ENCODE measurements at places on chromosomes 1 and 21.

GRCh38 chr1:23481904-23482303 lies 2.1 kb downstream of the ASAP3 start:
- no peak for DNase-seq

DNA sequence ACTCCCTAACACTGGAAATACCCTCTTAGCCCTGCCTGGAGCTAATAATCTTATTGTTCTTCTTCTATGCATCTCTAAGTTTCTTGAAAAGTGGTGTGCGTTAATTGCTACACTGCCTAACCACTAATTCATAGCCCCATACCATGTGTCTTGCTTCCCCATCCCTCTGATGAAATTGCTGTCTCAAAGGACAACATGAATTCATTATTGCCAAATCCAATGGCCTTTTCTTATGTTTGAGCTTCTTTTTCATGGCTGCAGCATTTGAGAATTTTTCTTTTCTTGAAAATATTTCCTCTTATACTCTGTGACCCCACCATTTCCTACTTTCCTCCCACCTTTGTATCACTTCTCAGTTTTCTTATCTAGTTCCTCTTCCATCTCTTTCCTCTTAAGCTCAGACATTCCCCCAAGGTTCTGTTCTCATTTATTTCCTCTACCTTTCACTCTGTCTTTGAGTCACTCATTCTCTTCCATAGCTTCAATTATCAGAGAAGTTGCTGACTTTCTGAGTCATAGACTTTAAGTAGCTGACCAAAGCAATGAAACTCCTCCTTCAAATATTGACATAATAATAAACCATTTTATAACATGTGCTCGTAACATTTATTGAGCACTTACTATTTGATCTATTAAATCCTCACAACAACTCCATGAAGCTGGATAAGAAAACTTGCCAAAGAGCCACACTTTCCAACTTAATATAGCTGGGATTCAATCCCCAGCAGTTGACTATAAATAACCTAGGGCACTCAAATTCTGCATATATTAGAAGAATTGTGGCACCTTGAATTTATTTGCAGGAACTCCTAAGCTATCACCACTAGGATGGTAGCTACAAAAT lies 35.5 kb upstream of the ATP6V1G3 start:
- no peak for DNase-seq

- DNase-seq, result peak; percentile 60
Measured at GRCh38 chr1:64171797-64172281, 31.6 kb upstream of the UBE2U start.

DNA sequence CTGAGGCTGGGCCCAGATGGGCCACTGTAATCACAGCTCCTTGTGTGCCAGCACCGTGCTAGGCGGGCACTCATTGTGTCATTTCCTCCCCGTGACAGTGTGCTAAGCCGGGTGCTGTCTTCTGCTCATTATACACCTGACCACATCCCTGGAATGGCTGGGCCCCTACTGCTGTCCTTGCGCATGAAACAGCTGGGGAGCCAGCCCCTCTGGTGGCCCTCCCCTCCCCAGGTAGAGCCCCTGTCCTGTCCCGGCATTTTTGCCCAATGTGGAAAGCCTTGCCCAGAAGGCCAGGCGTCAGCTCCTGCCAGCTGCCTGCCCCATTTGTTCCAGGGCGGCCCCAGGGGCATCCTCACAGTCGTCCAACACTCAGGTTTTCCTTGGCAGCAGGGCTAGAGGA lies 107.4 kb upstream of the CASZ1 start:
- DNase-seq, result no peak

DNA sequence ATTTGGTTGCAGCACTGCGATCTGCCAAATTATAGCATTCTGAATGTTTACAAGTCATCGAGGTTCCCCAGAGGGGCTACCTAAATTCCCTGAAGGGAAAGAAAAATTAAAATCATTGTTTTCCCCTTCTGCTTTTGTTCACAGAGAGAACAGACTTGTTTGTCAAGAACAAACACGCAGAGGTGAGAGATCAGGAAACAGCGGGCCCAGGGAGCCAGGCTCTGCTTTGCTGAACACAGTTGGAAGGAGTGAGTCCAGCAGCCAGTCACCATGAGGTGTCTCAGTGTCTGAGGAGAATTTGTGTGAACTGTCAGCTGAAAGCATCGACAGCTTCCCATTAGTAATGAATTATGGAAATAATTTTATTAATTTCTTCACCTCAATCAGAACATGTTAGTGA lies 52.5 kb downstream of the RWDD3 start:
- DNase-seq, result no peak

- no peak for DNase-seq
Measured at GRCh38 chr1:37071829-37072228, 37.5 kb upstream of the GRIK3 start.

GRCh38 chr1:160006312-160006940 lies 25.4 kb downstream of the PIGM start:
- DNase-seq, result peak; percentile 65

DNA sequence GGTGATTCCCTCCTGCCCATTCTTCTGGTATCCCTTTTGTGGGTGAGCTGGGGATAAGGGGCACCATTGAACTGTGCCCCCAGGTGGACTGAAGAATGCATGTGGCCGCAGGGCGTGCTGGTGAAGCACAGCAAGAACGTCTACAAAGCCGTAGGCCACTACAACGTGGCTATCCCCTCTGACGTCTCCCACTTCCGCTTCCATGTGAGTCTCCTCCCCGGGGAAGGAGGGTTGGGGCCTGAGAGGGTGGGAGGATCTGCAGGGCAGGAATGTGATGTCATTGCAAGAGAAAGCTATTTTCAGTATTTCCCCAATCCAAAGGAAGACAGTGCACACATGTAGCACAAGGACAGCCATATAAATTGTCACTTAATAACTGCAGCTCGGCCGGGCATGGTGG lies 7.5 kb upstream of the KPNA6 start:
- DNase-seq, result peak; percentile 29

DNA sequence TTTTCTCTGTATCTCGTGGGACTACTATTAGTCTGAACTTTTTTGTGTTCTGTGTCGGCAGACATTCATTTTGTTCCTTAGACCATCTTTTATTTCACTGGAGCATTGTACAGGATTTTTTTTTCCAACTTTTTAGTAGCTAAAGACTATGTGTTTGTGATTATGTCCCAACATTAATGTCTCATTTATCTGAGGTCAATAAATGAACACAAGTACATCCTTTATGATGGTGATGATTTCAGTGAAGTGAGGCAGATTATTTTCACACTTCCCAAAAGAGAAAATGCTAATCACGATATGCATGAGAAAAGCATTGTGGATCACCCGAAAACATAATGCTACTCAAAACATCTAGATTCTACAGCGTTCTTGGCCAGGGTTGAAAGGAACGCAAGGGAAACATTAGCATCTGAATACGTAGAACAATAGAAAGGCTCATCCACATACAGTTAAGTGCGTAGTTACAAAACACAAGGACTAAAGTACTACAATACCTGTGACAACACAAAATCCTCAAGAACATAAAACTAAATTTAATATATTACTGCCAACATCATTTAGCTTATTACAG lies 981.7 kb upstream of the NCAM2 start:
- no peak for DNase-seq

DNA sequence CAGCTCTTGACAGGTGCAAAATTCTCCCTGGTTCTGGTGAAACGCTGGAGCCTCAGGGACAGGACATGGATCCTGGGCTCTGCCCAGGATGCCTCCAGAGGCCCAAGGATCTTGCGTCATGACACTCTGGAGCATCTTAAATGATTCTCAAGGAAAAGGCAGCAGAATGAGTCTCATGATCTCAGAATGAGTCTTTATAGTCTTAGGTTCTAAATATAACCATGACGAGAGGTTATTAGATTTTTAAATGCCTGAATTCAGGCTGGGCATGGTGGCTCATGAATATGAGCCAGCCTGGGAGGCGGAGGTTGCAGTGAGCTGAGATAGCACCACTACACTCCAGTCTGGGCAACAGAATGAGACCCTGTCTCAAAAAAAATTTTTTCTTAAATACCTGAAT lies 55.5 kb downstream of the ECE1 start:
- no peak for DNase-seq

- peak; percentile 20 for DNase-seq
Measured at GRCh38 chr21:27647921-27648320, 681.0 kb upstream of the ADAMTS5 start.

DNA sequence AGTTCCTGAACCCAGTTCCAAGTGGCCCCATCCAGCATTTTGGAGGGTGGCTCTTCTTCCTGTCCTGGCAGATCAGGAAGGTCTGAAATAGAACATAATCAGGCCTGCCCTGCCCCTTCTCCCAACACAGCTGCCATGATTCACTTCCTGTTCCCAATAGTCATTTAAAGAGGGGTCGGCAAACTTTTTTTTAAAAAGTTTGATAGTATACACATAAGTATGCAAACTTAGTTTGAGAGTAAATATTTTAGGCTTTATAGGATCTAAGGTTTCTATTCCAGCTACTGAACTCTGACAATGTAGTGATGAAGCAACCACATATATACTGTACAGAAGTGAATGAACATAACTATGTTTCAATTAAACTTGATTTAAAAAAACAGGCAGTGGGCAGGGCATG lies 66.4 kb downstream of the LUZP1 start:
- DNase-seq, result peak; percentile 59

DNA sequence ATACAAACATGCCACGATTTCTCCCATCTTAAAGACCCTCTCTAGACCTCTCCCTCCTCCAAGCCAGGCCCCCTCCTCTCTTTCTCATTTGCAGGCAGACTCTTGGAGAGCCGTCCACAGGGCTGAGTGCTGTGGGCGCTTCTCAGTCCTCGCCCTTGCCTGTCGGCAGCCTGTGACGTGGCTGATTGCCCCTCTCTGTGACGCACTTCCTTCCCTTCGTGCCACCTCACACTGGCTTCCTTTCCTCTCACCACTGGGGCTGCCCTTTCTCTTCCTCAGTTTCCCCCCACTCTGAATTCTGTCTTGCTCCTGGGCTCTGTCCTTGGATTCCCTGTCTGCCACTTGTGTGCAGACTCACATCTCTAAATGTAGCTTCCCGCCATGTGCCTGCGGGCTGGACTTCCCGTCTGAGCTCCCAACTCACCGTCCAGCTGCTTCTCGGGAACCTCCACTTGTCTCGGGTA lies 227.2 kb downstream of the CAMTA1 start:
- DNase-seq, result no peak

- DNase-seq, result no peak
Measured at GRCh38 chr1:160841079-160841478, 21.6 kb downstream of the CD244 start.

DNA sequence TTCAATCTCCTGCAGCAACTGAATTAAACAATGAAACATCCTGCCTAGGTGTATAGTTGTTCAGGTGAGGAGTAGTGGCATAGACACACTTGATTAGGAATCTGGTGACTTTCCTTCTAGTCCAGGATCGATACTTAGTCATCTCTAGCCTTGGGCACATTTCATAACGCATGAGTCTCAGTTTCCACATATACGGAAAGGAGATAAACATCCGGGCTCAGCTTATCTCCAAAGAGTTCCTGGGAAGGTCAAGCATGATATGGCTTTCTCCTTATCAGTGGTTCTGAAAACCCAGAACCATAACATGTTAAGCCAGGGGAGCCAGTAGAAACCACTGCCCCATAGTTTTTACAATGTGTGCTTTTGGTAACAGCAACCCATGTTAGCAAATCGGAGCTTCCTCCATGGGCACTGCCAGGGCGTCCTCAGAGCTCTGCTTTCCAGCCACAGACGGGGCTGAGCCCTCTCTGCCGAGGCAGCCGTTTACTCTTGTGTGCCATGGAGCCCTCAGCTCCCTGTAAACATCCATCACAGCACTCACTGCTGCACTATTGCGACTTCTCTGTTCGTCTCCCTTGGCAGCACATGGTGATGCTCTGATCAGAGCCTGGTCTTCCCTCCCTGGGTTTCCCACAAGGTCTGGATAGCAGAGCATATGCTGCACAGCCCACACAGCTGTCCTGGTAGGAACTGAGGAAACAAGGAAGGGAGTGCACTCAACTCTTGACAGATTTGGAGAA lies 34.6 kb downstream of the RUNX1 start:
- DNase-seq, result no peak

DNA sequence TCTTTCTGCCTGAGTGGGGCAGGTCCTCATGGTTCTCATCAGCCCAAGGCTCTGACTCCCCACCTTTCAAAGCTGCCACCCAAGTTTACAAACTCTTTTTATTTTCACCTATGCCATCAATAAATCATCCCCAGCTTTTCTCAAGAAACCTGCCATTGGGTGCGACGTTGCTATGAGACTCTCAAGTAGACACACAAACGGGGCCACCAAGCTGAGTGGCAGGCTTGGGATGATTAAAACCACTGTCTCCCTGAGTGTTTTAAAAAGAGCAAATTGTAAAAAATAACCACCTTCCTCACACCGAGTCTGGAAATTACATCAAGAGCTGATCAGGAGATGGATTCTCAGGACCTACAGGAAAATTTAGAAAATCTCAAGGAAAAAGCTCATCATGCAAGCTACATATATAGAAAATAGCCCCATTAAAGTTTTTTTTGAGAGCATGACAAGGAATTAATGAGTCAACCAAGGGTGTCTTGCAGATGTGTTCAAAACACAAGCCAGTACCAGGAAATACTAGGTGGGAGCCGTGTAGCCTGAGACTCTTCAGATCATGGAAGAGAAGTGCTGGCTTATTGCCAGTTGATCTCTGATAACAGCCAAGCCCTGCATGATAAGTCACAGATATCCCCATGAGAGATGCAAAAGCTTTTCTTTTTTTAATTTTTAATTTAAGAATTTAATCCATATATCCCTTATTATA lies 158.4 kb upstream of the BACE2 start:
- DNase-seq, result no peak

- no peak for DNase-seq
Measured at GRCh38 chr1:72938408-72938807, 656.1 kb upstream of the NEGR1 start.

GRCh38 chr1:213523781-213524398 lies 463.9 kb upstream of the PROX1 start:
- DNase-seq, result no peak

- DNase-seq, result no peak
Measured at GRCh38 chr1:183275322-183275721, 89.3 kb downstream of the LAMC2 start.

- no peak for DNase-seq
Measured at GRCh38 chr1:192628396-192629057, 7.4 kb upstream of the RGS13 start.

- peak; percentile 26 for DNase-seq
Measured at GRCh38 chr21:31731056-31731856, 662 bp downstream of the SCAF4 start.

GRCh38 chr1:182259968-182260367 lies 131.6 kb downstream of the GLUL start:
- DNase-seq, result no peak

- no peak for DNase-seq
Measured at GRCh38 chr1:221800831-221801230, 58.9 kb upstream of the DUSP10 start.

DNA sequence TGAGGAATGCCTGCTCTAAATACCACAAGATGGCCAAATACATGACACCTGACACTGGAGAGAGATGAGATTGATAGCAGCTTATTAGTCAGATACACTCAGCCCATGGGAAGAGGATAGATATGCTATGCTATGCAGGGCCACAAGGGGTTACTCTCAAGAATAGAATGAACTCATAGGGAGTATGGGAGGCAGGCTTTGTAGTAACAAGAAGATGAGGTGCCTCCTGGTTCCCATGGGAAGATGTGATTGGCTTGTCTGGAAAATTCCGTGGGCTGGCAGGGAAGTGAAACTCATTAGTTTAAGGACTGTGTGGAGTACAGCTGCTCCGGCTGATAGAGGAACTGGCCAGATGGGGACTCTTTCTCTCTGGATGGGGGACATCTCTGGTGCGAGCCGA lies 16.5 kb downstream of the CCDC30 start:
- DNase-seq, result no peak
